ENCODE measurements at places on chromosomes 6 and 20.

DNA sequence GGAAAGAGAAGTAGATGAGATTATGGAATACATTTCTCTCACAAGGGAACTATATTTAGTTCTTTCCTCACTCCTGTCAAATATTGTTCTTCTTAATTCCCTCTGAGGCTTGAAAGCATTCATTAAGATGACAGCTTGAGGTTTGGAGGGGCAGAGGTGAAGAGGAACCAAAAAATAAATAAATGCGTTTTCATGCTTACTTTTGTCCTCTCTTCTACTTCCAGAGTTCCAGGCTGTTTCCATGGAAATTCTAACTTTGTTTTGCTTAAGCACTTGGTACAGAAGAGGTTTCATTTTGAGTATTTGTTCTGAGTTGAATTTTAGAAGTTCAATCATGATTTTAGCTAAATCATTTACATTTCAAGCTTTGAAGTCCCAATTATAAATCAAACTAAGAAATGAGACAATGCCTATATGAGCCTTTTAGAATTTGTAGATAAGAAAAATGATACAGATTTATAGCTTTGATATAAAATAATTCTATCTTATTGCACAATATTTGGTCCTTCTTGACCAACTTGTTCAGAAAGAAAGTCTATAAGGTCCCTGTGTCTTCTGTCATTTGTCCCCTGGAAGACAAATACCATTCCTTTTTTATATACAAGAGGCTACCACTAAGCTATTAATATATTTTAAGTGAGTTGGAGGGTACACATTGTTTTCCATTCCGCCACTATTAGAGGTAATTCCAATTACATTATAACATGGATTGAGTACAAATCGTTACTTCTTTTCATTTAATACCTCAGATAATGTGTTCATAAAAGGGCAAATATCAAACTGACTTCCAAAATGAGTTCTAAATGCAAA lies 16.3 kb downstream of the RBM24 start:
- no peak for DNase-seq

DNA sequence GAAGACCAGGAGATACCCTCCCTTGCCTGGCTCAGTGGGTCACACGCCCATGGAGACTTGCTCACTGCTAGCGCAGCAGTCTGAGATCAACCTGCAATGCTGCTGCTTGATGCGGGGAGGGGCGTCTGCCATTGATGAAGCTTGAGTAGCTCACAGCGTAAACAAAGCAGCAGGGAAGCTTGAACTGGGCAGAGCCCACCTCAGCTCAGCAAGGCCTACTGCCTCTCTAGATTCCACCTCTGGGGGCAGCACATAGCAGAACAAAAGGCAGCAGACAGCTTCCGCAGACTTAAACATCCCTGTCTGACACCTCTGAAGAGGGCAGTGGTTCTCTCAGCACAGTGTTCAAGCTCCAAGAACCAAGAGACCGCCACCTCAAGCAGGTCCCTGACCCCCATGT lies 271.3 kb downstream of the ESR1 start:
- DNase-seq, result no peak

DNA sequence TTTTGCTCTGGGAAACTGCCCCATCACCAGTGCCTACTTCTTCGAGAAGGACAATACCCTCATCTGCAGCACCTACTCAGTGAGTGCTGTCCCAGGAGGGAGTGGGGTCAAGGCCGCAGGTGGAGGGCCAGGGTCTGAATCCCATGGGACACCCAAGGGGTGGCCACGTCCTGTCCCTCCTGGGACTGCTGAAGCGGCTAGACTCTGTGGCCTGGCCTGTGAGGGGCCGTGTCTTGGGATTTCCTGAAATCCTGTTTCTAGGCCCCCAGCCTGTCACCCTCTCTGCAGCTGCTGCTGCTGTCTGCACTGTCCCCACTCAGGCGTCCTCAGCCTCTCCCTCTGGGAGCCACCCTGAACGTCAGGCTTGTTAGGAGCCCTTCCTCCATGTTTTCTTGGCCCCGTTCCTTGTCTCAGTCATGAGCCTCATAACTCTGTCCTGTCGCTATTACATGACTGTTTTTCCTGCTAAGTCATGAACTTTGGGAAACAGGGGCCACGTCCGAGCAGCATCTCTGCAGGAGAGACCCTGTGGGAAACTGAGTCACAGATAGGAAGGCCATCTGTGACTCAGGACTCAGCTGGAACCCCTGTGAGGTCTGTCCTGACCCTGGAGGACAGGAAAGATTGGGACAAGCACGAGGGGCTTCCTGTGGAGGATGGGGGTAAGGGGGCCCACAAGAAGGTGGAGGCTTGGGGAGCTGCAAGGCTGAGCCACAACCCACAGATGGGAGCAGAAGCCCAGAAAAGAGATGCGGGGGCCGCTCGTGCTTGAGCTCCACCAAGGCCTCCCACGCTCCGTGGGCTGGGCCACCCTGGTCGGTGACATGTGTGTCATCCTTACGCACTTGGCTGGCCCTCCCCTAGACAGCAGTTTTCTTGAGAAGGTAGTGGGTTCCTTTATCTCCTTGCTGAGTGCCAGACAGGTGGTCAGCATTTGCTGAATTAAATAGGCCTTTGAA lies 49.9 kb downstream of the EFCAB8 start:
- no peak for DNase-seq

GRCh38 chr6:56370127-56370540 lies 122.8 kb upstream of the COL21A1 start:
- DNase-seq, result peak; percentile 66

DNA sequence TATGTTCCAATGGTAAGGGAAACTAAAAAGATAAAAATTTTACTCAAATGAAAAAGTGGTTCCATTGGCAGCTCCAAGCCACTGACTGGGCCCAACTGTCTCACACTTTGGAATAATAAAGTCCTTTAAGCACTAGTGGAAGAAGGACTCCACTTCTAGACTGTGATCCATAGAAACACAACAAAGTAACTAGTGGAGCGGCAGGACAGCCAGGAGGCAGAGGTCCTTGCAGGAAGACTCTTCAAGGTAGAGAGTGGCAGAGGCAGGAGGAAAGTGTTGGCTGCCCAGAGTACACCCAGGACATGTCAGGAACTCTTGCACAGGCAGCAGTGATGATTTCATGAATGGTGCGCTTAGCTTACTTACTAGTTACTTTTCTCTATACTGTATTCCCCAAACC lies 65.0 kb upstream of the CCN6 start:
- no peak for DNase-seq

- DNase-seq, result no peak
Observed at GRCh38 chr6:56327946-56328727, 80.8 kb upstream of the COL21A1 start.

- DNase-seq, result no peak
Observed at GRCh38 chr6:3751077-3751729, at the start of gene PXDC1. TSS of gene PXDC1 (minus strand) at chr6:3751713. CDS start at chr6:3751531, 182 bp downstream.

- no peak for DNase-seq
Observed at GRCh38 chr6:16705081-16705993, 55.9 kb downstream of the ATXN1 start.

GRCh38 chr6:55011034-55011433 lies 163.3 kb upstream of the HCRTR2 start:
- no peak for DNase-seq

DNA sequence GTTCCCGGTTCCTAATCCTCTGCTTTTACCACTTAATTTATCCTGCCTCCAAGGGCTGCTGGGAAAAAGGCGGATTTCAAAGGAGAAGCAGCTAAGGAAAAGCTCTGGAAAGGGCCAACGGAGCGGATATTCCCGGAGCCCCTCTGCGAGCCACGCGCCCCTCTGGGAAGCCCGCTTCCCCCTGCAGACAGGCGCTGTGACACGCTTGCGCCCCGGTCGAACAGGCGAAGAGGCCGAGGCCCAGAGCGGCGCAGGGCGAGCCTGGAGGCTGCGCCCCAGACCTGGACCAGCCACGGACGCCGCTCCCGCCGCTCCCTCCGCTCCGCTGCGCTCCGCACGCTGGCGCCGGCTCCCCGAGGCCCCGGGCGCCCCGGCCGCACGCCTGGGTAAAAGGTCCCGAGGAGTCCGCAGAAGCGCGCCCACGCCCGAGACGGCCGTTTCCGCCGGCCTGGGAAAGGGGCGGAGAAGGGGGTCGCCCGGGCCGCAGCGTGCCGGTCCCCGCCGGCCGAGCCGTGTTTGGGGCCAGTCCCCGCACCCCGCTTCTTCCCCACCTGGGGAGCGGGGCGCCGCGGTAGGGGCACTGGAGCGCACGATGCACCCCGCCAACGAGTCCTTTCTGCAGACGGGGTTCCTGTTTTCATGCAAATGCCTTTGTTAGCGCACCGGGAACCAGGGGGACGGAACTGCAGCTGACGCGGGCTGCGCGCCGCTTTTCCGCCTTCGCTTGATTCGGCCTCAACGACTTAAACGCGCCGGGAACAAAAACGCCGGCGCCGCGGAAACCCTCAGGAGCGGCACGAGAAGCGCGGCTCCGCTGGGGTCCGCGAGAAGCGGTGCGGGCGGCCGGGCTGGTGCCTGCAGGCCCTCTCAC lies 91.9 kb upstream of the SIRPA start:
- DNase-seq, result peak; percentile 60

- DNase-seq, result no peak
Observed at GRCh38 chr20:15296422-15296821, 959.0 kb upstream of the FLRT3 start.

GRCh38 chr20:35828916-35829315 lies 57.1 kb downstream of the PHF20 start:
- DNase-seq, result no peak

GRCh38 chr6:85390105-85390728 lies 59.7 kb upstream of the NT5E start:
- no peak for DNase-seq

DNA sequence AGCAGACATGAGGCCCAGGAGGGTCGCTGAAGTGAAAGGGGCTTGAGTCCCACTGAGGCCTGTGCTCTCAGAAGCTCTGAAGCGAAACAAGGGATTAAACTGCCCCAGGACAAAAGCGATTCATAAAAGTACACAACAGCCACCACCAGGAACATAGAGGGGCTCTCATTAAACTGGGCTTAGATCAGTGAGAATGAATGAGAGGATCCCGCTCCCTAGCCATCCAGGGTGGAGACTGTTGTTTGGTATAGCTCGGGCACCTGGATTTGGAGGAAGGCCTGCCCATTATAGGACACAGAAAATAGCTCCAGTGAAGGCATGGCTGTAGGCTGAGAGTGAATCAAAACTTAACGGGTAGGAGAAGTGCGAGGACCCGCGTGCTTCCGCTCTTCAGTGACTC lies 91.6 kb upstream of the TAB2 start:
- no peak for DNase-seq

DNA sequence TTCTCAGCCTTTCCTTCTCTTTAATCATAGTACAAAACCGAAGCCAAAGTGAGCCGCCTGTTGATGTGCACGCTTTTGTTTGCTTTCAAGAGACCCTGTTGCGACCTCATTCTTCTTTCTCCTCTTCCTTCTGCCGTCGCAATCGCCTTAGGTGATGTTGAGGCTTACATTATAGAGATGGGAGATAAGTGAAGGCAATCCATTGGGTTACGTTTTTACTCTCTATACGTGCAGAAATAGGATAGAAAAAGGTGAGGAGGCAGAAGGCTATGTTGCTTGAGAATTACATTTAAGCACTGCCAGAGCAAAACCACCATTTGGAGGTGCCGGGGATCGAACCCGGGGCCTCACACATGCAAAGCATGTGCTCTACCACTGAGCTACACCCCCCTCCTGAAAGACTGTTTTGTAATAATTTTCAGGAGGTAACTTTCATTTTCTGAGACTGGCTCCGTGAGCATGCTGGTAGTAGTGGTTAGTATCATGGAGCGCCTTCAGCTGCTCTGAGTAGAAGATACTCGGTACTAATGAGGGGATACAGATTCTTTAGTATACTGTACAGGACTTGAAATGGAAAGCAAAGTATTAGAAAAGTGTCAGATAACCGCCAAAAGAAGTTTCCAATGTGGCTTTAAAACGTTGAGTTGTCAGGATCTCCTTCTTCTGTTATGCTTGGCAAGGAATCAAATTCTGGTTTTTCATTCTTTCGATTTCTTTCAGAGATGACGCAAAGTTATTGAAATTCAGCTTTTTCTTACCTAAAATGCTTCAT lies 165.6 kb downstream of the TRIM27 start:
- DNase-seq, result no peak

- no peak for DNase-seq
Observed at GRCh38 chr6:138970159-138970558, 17.9 kb downstream of the REPS1 start.

DNA sequence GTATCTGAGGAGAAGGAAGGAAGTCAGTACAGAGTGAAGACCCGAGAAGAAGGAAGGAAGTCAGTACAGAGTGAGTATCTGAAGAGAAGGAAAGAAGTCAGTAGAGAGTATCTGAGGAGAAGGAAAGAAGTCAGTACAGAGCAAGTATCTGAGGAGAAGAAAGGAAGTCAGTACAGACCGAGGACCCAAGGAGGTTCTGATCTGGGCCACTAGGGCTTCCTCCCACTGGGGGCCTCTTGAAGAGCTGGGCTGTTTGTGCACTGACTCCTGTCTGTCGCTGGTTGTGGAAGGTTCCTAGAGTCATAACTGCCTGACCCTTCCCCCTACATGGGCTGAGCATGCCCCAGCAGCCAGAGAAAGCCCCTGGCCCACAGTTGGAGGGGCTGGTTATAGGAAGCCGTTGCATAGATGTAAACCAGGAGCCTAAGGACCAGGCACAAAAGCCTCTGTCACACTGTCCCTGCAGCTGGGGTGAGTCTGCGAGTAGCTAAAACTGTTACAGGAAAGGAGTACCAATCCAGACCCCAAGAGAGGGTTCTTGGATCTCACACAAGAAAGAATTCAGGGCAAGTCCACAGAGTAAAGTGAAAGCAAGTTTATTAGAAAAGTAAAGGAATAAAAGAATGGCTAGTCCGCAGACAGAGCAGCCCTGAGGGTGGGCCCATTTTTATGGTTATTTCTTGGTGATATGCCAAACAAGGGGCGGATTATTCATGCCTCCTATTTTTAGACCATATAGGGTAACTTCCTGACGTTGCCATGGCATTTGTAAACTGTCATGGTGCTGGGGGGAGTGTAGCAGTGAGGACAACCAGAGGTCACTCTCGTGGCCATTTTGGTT lies 395.9 kb downstream of the PREX1 start:
- DNase-seq, result no peak

DNA sequence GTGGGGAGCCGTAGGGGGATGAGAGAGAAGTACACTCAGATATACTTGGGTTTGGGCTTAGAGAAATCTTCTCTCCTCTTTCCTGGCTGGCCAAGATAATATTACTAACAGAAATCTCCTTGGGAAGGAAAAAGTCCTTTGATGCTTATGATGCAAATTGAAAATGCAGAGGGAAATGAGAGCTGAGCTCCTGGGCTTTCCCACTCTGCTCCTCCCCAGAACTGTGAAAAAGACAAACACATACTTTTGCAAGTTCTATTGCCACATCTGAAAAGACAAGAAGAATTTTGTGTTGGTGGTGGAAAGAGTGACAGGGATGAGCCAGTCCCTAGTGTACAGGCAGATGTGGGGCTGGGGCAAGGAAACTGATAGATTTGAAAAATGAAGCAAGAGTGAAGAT lies 185.9 kb downstream of the ANKRD60 start:
- no peak for DNase-seq

GRCh38 chr6:74976701-74977100 lies 229.2 kb downstream of the COL12A1 start:
- no peak for DNase-seq

GRCh38 chr20:2576317-2576727 lies 39.9 kb downstream of the TMC2 start:
- no peak for DNase-seq

All from left hindlimb (tissue), 1 donor.